ENCODE measurements at places on chromosomes 3 and 15.

DNA sequence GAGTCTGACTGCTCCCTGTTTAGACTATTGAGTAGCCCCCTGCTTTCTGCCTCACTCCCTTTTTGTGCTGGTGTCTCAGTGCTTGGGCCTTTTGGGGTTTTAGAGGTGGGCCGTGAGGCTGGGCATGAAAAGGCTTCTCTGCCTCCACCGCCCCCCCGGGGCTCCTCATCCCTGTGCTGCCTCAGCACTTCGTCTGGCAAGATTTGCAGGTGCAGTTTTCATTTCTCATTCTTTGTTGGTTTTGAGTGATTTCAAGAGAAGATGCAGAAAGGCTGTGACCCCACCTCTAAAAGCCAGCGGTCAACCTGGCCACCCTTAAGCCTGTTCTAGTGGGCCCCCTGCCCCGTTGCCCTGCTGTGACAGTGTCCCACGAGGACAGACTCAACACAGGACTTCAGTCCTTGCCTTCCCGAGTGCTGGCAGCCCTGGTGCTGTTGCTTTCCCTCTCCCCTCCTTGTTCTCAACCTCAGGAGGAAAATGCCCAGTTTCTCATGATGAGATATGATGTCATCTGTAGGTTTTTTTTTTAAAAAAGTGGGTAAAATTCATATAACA lies 38.0 kb downstream of the APBA2 start:
- DNase-seq = no peak

- no peak for DNase-seq
Observed at GRCh38 chr3:30184091-30184810, 422.1 kb upstream of the TGFBR2 start.

DNA sequence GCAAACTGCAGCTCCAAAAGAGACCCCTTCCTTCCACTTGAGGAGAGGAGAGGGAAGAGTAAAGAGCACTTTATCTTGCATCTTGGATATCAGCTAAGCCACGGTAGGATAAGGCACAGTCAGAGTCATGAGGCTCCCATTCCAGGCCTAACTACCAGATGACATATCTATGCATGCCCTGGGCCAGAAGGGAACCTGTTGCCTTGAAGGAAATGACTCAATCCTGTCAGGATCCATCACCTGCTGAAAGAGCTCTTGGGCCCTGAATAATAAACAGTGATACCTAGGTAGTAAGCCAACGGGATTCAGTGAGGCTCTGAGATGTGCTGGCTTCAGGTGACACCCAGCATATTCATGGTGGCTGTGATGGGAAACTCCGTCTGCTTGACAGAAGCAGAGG lies 118.5 kb upstream of the EPHA3 start:
- DNase-seq = no peak

GRCh38 chr15:92910451-92910850 lies 10.3 kb downstream of the CHD2 start:
- no peak for DNase-seq

- no peak for DNase-seq
Observed at GRCh38 chr3:189995129-189995528, 125.6 kb downstream of the P3H2 start.

DNA sequence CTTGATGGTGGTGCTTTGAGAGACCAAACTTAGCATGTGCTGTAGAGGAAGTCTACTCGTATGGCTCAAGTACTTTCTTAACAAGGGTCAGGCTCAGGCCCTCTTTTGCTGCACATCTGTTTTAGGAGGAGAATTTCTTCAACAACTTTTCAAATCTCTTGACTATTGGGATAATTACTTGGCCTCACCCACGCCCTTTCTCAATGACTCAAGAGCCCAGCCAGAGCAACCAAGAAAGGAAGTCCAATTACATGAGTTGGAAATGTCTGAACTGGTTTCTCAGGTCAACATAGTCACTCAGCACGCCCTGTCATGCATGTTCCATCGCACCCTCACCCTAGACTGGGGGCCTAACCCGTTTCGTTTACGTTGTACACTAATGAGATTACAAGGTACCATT lies 44.8 kb upstream of the UMPS start:
- no peak for DNase-seq

GRCh38 chr3:46852334-46852720 lies 10.9 kb downstream of the MYL3 start:
- DNase-seq = no peak

- no peak for DNase-seq
Observed at GRCh38 chr3:73718326-73719110, 93.8 kb upstream of the PDZRN3 start.

DNA sequence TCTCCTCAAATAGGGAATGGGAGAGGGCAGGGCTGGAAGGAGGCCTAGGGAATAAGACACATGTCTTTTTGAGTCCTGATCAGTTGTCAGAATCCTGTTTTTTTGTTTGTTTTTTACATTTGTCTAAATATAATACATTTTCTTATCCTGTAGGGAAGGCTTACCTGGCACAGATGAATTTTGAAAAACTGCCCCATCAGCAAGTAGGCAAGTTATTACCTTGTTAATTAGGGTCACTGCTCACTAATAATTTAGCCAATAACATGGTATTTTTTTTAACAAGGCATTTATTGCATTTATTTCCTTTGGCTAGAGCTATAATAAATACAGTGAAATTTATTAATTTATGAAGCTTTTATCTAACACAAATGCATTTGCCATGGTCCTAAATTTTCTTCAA lies 423.2 kb upstream of the ONECUT1 start:
- DNase-seq = no peak

DNA sequence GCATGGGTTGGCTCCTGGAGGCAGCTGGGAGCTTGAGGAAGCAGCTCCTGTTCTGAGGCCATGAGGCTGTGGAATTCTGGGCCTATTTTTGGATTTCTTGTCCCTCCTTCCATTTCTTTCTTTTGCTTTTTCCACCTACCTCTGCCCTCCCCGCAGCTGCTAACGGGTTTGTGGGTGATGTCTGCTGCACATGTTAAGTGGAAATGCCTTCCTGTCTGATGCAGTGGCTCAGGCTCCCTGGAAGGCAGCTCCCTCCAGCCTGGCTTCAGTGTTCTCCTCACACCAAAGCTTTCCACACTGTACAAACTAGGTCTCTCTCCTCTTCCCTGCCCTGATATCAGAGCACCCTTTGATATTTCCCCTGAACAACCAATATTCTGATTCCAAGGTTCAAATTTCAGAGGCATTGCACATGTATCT lies 33.8 kb upstream of the ESYT3 start:
- no peak for DNase-seq

DNA sequence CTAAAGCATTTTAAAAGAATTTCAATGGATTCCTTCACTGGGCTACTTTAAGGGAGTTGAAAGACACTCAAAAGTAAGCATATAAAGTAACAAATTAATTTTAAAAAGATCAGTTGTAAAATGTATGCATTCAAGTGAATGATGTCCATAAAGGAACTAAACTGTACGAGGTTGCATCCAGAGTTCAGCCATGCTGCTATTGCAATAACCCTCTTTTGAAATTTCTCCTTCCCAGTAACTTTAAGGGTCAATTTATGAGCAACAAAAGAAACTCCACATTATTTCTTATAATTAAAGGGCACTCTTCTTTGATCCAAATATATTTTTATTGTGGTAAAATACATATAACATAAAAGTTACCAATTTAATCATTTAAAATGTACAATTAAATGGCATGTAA lies 22.9 kb downstream of the BTLA start:
- no peak for DNase-seq

DNA sequence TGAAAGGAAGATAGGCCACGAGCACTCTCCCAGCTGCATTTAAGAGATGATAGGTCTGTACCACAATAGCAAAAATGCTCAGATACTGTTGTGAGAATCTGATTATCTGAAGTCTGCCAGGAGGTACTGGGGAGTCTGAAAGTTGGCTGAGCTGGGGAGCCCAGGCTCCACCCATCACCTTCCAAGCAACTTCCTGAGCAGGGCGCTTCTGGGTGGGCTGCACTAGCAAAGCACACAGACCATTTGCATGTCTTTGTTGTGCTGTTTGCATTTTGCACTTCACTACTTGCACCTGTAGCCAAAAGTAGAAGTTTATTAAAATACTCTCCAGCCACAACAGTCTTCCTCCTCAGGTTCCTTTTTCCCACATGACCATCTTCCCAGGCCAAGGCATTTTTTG lies 133.2 kb downstream of the ALDH1A2 start:
- DNase-seq = no peak

GRCh38 chr15:41573396-41573795 lies 14.4 kb downstream of the TYRO3 start:
- no peak for DNase-seq

DNA sequence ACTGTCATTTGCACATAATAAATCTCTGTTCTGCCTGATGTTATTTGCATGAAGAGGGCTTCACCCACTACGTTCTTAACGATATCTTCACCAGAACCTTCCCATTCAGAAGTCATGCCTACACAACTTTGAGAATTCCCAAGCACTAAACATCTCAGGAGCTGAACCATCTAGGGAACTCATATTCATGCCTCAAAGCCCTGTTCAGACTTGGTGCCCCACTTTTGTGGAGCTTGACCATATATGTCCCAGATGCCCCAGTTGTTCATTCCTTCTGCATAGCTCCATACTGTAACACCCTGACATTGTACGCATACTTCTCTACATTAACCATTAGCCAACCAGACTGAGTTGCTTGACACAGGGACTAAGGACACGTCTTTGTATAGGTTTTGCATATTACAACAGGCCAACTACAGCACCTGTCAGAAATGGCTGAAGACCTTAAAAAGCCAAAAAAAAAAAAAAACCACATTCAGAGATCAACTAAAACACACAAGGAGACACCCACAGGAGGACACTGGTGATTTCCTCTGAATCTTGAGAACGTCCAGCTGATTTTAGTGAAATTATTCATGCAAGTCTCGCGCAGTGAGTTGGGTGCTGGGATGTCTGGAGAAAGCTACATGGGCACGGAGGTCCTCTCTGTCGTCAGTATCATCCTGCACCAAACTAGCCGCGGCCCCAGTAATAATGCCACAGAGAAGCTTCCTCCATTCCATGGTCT lies 141.4 kb downstream of the FOXP1 start:
- no peak for DNase-seq

- no peak for DNase-seq
Observed at GRCh38 chr3:95654570-95655362, 1159.6 kb upstream of the EPHA6 start.

DNA sequence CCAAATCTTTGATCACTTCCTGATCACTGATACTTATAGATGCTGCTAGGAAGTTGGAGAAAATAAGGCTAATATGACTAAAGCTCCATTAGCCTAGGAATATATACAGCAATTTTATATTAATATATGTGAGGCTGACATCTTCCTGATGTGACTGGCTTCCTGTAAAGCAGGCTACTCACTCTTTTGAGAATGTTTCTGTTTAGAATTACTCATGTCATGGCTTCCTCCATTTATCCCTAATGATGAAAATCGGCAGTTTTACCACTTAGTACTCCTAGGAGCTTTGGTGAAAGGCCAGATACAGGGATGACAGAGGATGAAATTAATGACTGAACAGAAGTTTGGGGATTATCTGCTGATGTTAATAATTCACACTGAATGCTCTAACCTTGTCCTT lies 3.9 kb upstream of the MAP1A start:
- DNase-seq = no peak

DNA sequence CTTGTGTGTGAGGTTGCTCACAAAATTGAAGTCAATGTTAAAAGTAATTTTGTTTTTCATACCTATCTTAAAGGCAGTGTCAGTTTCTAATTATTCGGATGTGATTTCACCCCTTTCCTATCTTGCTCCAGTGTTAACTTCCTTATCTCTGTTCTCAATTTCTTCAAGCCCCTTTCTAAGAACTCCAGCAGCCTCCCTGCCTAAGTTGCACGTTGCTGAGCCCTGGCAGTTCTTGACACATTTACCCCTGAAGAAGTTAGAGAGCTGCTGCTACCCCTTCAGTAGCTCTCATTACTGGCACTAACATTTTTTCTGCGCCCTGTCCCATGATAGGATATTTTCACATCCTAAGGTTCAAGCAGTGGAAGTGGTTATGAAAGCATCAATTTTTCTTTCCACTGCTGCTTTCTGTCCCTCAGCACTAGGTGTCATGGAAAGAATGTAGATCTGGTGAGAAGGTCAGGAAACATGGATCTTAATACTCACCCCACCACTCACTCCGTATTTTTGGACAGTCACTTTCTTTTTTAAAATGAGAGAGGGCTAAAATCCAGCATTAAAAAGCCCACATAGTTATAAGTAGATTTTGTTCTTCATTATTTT lies 62.9 kb downstream of the OPA1 start:
- DNase-seq = no peak

DNA sequence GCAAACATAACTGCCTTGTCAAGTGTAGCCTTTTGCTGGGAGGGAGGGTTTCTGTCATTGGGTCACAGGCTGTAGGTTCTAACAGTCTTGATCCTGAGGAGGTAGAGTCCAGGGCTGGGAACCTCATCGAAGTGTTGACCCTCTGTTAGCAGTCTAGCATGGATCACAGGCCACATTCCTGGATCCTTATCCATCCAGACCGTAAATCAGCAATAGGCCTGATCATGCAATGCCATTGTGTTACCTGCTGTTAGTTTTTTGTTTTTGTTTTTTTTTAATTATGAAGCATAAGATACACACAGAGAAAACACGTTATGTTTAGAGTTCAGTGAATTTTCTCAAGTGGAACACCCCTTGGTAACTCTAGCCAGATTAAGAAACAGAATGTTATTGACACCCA lies 282.0 kb upstream of the TPM1 start:
- no peak for DNase-seq

DNA sequence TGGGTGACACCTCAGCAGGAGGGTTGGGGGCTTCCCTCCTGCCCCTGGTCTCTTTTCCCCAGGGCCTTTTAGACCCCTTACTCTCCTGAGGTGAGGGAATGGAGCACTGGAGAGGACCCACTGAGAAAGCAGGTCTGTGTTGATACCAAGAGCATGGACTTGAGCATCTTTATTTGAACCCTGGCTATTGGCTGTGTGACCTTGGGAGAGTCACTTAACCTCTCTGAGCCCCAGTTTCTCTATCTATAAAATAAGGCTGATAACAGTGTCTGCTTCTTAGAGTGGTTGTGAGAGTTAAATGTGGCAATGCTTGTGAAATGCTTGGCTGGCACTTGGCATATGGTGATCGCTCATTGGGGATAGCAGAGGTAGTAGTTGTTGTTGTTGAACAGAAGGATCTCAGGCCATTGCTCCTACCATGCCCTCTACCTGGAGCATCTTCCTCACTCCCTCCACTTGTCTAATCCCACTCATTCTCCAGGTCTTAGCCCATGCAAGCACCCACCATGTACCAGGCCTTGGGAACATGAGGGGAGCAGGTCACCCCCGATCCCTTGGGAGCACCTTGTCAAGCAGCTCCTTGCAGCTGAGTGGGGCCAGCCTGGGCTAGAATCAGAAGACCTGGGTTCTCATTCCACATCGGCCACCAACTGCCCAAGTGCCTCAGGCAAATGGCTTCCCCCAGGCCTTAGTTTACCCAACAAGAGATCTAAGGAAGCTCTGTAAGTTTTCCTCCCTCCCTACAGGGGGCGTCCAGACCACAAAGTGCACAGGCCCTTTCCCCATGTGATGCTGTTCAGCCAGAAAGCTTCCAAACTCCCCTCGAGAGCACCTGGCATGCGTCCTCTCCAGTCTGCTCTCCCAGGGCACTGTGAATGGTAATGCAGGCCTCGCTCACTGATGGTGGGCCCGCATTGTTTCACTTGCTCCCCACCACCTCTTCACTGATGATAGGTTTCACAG lies 96.7 kb downstream of the LSM3 start:
- DNase-seq = no peak

GRCh38 chr3:184426691-184427141 lies 46.9 kb downstream of the CHRD start:
- no peak for DNase-seq

Data from stimulated activated CD8-positive, alpha-beta memory T cell treated with anti-CD3 and anti-CD28 coated beads, Interleukin-4, amount 100 ng/mL, for 1 hour (primary cell).